BJ (cell line): ENCODE measurements at places on chromosomes 12 and 14.
A peak's percentile ranks its signal among the peaks of the same experiment; 100 is the strongest.

- DNase-seq, result no peak
These were observed 106.9 kb upstream of the PTPRB start for GRCh38 chr12:70744178-70744577.

GRCh38 chr12:122834104-122834920 is 945 bp upstream of the HIP1R start:
- no peak for DNase-seq

- no peak for DNase-seq
These were observed 35.9 kb upstream of the CHST11 start for GRCh38 chr12:104420868-104421267.

DNA sequence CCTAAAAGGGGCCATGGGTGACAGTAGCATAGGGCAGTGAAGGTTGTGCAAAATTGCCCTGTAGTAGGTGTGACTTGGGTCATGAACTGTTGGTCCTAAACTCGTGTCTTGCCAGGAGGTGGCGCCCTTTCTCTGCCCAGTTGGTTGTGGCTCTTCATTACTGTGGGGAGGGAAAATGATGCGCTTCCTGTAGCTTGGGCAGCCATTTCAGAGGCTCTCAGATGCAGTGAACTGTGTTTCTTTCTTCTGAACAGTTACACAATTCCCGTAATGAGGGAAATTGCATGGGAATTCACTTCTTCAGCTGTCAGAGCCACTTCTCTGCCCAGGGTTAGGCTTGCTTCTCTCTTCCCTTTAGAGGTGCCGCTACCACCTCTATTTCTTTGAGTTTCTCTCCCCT is 148.1 kb upstream of the NRXN3 start:
- DNase-seq, result no peak

DNA sequence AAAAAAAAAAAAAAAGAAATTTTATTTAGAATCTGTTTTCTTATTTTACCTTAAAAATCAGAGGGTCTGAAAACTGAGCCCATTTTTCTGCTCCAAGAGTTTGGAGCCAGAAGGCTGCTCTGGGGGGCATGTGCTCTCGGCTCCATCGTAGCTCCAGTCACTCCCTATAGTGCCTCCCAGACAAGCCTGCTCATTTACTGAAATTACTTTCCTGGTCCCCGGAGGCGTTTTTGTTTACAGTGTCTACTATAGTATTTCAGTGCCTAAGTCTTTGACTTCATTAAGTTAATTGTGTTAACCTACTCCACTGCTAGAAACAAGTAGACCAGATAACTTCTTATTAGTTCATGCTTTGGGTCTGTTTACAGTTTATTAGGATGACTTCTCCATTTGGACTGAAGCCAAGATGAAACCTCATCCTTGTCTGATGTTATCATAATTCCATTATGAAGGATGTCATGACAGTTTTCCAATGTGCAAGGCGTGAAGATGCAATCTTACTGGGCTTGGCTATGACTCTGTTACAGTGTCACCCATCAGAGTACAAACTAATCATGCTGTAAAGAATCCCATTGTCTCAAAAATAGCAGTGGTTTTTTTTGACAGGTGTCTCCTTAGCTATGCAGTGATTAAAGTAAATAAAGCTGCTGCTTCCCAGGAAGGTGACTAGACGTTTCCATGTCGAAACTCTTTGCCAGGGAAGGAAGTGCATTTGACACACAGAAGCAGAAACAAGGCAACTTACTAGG is 182.3 kb downstream of the TMEM132C start:
- no peak for DNase-seq

GRCh38 chr14:60189923-60190840 is 25.0 kb upstream of the DHRS7 start:
- no peak for DNase-seq

DNA sequence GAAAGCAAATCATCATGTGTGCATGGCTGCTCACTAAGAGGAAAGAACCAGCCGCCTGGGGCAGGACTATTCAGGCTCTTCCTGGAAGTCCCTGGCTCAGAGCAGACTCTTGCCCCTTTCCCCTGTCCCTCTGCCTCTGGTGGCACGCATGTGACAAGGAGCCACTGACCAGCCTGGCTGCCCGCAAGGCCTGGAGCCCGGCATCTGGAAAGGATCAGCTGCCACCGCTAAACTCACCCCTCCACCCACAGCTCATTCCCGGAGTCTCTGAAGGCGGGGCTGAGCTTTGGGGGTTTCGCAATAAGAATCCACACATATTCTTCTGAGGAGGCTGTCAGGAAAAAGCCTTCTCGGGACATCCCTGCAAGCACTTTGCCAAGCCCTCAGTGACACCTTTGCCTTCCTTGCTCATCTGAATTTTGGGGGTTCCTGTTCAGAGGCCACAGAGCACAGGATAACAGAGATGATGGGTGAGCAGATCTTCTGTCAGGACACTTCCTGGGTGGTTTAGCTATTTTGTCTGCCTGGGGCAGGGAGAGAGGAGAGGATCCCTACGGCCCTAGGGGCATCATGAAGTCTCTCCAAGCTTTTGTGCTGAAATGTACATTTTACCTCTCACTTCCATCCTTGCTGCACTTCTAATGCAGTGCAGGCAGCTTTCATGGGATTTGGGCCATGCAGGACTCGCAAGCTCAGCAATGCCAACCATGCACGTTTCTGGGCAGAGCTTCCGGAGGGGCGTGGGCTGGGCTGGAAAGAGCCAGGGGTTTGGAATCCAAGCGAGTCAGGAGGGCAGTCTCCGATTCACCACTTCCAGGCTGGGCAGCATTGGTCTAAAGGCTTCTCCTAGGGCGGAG is 124.8 kb upstream of the MAP1LC3B2 start:
- peak; percentile 81 for DNase-seq

DNA sequence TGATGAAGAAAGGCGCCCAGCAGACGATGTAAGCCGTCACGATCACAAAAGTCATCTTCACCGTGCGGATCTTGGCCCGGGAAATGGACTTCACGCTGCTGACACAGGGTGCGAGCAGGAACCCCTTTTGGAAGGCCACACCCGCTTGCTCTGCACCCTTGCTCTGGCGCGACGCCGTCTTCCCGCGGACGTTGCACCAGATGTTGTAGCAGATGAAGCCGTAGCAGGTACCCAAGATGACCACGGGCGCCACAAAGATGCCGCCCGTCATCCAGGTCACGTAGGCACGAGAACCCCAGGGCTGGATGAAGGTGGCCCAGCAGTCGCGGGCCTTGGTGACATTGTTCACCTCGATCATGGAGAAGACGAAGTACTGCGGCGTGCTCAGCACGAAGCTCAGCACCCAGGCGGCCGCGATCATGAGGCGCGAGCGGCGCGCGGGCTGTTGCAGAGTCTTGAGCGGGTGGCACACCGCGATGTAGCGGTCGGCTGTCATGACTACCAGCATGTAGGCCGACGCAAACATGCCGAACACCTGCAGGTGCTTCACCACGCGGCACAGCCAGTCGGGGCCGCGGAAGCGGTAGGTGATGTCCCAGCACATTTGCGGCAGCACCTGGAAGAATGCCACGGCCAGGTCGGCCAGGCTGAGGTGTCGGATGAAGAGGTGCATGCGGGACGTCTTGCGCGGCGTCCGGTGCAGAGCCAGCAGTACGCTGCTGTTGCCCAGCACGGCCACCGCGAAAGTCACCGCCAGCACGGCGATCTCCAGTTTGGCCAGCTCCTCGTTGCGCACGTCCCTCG is 890 bp downstream of the AVPR1A start:
- no peak for DNase-seq

DNA sequence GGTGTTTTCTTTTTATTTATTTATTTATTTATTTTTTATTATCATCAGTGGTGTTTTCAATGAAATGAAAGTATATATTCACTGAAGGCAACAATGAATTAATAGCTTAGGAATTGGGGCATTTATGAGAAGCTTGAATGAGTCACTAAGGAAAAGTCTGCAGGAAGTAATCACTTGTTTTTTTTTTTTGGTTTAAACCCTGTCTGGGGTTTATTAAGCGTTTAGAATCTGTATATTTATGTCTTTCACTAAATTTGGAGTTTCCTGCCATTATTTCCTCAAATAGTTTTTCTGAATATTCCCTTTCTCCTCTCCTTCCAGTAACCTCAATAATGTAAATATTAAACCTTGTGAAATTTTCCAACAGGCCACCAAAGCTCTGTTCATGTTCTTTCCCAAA is 85.5 kb downstream of the TESC start:
- DNase-seq, result no peak

- peak; percentile 17 for DNase-seq
These were observed 20.2 kb downstream of the P2RX2 start for GRCh38 chr12:132638541-132639408.

- DNase-seq, result no peak
These were observed 235.5 kb upstream of the PDE3A start for GRCh38 chr12:20132818-20133217.

DNA sequence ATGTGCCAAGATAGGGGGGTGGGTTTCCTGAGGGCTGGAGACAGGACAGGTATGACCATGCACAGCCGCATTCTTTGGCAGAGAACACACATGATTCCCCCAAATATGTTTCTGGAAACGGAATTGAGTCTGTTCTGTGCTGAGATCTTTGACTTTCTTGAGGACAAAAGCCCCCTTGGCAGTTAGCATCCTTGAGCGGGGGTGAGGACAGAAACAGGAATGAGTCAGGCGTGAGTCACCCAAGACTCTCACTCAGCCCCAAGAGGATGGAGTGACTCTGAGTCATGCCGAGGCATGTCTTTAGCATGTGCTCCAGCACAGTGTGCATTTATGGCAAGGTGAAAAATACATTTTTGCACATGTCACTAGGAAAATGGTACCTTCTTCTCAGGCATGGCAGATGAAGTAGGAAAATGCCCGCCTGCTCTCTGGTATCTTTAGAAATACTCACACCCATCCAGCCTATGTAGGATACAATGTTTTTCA is 52.1 kb downstream of the DAD1 start:
- peak; percentile 77 for DNase-seq

DNA sequence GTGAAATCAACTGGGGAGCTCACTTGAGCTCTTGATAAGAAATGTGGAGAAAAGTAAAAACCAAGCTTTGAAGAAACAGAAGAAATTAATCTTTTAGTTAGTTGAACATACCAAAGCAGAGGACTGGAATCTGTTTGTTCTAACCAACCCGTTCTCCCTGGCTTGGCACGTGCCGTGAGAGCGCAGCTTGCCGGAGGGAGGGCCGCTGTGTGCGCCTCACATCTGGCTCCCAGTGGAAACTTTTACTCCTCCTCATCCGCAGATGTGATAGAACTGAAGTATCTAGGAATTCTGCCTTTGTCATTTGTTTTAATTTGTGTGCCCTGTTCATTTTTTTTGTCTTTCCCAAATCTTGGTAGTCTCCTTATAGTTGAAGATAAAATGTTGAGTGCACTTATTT is 64.9 kb downstream of the DDX51 start:
- peak; percentile 13 for DNase-seq

- no peak for DNase-seq
These were observed 11.9 kb downstream of the TMTC3 start for GRCh38 chr12:88153959-88154358.

- no peak for DNase-seq
These were observed 10.1 kb upstream of the DCAF4 start for GRCh38 chr14:72916174-72916573.

DNA sequence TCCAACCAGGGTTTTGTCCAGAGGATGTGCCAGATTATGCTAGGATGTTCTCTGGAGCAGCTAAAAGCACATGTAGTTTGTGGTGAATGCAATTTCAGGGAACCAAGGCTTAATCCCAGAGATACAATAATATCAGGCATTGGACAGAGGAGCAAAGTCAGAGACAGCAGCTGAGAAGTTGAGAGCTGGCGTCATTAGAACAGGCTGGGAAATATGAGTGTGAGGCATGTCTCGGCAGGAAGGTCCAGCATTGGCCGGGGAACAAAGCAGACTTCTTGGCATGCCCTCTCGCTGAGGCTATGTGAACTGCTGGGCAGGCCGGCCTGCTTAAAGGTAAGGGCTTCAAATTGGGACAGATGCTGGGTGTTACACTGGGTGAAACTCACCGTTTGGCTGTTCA is 125.4 kb downstream of the CAND1 start:
- DNase-seq, result no peak

GRCh38 chr14:91464615-91465205 is 45.4 kb downstream of the PPP4R3A start:
- no peak for DNase-seq

DNA sequence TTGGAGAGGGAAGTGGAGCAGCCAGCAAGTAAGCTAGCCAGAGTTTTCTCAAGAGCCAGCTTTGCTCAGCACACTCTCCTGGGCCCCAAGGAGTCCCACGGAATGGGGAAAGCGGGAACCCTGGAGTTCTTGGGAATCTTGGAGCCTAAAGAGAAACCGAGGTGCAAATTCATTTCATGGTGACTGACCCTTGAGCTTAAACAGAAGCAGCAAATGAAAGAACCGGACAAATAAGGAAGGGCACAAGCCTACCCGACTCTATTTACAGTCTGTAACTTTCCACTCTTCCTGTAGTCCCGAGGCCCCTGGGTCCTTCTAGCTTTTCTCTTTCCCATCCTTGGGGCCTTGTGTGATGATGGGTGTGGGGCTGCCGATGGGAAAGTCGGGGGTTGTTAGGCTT is 18.1 kb upstream of the TIGAR start:
- DNase-seq, result no peak

- no peak for DNase-seq
These were observed 12.0 kb upstream of the PSEN1 start for GRCh38 chr14:73124180-73124894.

DNA sequence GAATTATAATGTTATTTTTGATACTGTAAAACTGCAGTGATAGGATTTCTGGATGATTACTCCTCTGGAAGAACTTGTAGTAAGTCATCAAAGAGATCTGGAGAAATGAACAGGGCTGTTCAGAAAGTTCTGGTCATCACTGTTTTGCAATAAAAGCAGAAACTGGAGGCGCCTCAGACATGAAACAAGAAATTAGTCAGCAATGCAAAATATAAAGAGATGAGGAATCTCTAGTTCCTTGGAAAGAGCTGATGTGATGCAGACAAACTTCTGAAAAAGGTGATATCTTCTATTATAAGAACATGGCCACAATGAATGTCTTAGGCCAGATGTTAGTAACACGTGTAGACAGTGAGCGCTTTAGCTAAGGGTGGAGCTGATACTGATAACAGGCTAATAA is 9.5 kb downstream of the ACIN1 start:
- no peak for DNase-seq

DNA sequence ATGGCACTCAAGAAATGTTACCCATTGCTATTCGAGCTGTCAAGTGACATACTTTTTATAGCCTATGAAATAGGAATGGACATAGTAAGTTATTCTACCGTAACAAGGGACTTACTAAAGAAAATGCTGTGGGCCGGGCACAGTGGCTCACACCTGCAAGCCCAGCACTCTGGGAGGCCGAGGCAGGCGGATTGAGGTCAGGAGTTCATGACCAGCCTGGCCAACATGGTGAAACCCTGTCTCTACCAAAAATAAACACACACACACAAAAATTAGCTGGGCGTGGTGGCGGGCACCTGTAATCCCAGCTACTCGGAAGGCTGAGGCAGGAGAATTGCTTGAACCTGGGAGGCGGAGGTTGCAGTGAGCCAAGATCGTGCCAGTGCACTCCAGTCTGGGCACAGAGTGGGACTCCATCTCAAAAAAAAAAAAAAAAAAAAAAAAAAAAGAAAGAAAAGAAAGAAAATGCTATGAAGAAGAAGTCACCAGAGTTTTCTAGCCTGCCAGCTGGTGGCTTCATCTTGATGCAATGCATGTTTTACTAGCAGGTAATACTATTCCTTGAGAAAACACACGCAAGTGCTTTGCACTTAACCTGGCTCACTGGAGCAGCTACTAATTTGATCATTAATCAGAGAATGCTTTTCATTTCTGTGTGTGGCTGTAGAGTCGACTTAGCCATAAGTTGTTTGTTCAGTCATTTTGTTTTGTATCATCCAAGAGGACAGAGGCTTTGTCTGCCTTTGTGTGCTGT is 166.7 kb upstream of the MYL2 start:
- DNase-seq, result no peak

- no peak for DNase-seq
These were observed 115.3 kb upstream of the PLEKHA5 start for GRCh38 chr12:19014240-19014639.
